ENCODE measurements at places on chromosomes 12 and 14. TPM values are rescaled to one million over a fixed set of nuclear protein-coding genes. Genes with fewer than 3 reads are reported as not detected.

DNA sequence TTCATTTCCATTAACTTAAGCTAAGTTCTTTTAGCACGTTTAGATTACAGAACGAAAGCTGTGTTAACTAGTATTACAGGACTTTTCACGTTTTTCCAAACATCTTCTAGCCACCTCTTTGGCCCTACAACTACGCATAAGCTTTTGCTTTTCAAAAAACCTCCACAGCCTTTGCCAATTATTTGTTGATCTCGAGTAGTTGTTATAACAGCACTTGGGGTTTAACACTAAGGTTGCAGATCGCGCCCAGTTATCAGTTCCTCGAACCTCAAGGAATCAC is 450 bp upstream of the RBM25 start:
- DNase-seq = no peak

DNA sequence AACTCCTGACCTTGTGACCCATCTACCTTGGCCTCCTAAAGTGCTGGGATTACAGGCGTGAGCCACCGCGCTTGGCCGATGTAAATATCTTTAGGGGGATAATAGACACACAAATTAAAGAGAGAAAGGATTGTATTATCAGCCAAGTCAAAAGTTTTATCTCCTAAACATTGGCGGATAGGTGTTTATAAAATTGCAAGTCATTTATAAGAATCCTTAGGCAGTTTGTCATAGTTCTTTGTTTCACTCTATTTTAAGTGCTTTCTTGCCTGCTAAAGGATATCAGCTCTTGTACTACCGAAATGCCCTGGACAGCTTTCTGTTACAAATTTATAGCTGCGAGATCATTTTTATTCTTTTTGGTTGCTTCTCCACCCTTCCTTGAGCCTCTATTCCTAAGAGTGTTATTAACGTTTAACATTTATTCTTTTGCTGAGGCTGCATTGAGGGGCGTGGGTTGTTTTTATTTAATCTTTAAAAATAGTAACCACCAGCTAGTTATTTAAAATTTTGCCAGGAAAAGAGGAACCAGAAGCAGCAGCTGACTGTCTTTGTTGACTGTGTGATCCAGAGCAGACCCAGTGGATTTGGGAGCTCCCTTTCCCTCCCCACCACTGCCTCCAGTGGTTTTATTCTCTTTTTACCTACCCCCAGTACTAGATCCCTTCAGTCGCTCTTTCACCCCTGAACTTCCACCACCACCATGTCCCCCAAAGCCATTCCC is 106.4 kb downstream of the DIP2B start:
- no peak for DNase-seq

DNA sequence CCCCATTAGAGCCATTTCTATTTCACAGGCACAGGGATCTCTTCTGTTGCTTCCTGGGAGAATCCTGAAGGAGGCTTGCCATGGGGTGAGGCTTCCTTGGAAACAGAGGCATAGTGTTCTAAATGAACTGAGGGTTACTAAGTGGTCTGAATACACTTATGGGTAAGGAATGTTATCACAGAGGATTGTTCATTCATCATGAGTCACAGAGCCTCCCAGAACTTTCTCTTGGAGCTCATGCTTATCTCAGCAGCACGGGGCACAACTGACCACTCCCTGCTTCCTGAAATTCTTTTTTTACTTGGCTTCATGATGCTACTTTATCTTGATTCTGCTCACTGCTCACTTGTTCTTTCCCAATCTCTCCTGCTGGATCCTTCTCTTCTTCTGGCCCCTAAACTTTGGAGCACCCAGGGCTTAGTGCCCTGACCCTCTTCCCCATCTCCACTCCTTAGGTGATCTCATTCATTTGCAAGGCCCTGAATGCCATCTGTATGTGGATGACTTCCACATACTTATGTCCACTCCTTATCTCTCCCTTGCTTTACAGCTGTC is 57.9 kb downstream of the ANO6 start:
- DNase-seq = peak; percentile 98

Gene ERP27
- total RNA-seq = not detected

Gene CISTR
- total RNA-seq = not detected

Gene DYNC1H1
- total RNA-seq = 265 TPM

Gene SLC7A7
- 5.0 TPM for total RNA-seq

Gene CLEC7A
- 0.22 TPM for total RNA-seq

Gene CLBA1
- 3.2 TPM for total RNA-seq

Gene PAH
- total RNA-seq = not detected

Gene CIPC
- 7.0 TPM for total RNA-seq

Gene POTEM
- not detected for total RNA-seq

Gene PIGH
- total RNA-seq = 9.4 TPM

- DNase-seq = no peak
Observed at GRCh38 chr14:23067847-23068788, 10.8 kb upstream of the CDH24 start.

GRCh38 chr12:1398673-1399072 is 195.7 kb downstream of the FBXL14 start:
- peak; percentile 42 for DNase-seq

GRCh38 chr12:5244513-5244972 is 187.4 kb upstream of the NTF3 start:
- DNase-seq = no peak

DNA sequence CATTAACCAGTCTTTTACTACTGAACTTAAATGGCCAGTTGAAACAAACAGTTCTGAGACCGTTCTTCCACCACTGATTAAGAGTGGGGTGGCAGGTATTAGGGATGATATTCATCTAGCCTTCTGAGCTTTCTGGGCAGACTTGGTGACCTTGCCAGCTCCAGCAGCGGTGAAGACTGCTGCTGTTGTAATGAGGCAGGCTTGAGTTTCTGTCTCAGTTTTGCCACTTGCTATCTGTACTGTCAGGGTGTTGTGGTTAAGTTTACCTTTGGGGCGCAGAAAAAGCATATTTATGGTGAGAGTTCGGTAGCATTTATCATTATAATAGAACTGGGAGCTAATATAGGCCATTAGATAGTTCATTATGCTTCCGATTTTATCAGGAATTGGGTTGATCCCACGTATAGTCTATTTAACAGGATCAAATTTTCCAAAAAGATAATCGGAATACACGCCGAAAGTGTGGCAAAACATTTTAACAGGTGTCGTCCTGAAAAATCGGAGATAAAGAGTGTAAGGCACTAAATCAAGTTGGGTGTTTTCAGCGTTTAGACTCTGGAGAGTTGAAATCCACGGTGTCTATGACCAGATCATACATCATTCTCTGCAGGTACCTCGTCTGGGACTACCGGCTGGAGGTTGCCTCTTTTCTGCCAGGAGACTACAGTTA is 688 bp upstream of the NECAP1 start:
- DNase-seq = peak; percentile 14

Gene NYNRIN
- 1.4 TPM for total RNA-seq

- DNase-seq = no peak
Observed at GRCh38 chr14:33250963-33251362, 312.3 kb downstream of the NPAS3 start.

Gene DNM1L
- 61.9 TPM for total RNA-seq

- DNase-seq = no peak
Observed at GRCh38 chr12:113235976-113236375, 14.7 kb downstream of the TPCN1 start.

GRCh38 chr12:52085682-52086180 is 6.2 kb downstream of the SMIM41 start:
- DNase-seq = no peak

Gene LGR5
- not detected for total RNA-seq

DNA sequence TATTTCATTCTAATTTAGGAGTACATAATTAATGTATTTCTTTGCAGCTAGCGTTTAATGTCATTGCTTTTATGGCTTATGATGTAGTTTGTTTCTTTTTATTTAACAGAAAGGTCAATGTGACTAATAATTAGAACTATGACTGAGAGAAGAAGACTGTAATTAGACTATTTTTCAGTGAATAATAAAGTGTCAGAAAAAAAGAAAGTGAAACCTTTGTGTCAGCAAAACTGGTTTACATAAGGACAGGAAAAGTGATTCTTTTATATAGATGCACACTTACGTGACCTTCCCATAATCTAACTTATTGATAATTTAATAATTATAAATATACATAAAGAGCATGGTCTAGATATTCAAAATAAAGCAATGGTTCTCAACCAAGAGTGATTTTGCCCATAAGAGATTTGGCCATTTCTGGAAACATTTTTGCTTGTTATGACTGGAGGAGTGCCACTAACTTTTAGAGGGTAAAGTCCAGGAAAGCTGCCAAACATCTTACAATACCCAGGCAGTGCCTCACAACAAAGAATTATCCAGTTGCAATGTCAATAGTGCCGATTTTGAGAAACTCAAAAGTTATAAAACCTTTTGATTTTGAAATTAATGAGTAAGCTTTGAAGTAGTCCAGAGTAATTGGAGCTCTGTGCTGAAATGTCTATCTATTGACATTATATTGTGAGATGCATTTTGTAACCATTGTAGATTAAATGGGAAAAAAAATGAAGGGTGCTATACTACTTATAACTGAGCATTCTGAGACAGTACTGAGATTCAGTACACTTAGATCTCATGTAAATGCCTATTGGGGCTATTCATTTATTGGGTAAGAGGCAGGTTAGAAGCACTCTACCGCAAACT is 227.1 kb downstream of the C12orf50 start:
- DNase-seq = peak; percentile 48

Gene JDP2
- total RNA-seq = 21.4 TPM

- DNase-seq = peak; percentile 3
Observed at GRCh38 chr12:119369907-119370546, 35.5 kb downstream of the CCDC60 start.

- DNase-seq = no peak
Observed at GRCh38 chr14:92942576-92942975, 19.6 kb downstream of the CHGA start.

- DNase-seq = peak; percentile 29
Observed at GRCh38 chr12:107395817-107396216, 289.8 kb upstream of the PWP1 start.

GRCh38 chr14:106872611-106873446 is 1346.4 kb downstream of the TMEM121 start:
- peak; percentile 22 for DNase-seq

GRCh38 chr12:67982164-67982563 is 7.1 kb upstream of the IFNG-AS1 start:
- DNase-seq = no peak

- DNase-seq = no peak
Observed at GRCh38 chr12:41497409-41497808, 309.3 kb downstream of the PDZRN4 start.

GRCh38 chr12:10140001-10140400 is 10.0 kb upstream of the CLEC7A start:
- peak; percentile 87 for DNase-seq

DNA sequence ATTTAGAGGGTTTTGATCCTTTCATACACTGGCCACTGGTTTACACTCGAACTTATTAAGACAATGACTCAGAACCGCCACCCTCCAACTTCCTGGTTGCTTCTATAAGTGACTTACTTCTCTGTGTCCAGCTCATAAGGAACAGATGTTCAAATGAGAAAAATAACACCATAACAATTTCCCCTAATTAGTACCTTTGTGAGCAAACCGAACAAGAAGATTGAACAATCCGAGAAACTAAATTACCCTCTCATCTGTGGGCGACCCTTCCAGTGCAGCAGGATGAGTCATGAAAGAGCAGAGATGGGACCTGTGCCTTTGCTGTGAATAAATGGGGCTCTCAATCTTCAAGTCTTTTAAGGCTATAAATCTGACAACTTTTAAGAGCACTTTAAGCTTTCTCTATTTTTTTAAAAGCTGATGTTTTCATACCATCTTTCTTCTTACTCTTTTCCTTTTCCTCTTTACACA is 146.8 kb upstream of the RASSF8 start:
- no peak for DNase-seq

Gene KLRC2
- total RNA-seq = not detected

Gene SERPINA12
- not detected for total RNA-seq

DNA sequence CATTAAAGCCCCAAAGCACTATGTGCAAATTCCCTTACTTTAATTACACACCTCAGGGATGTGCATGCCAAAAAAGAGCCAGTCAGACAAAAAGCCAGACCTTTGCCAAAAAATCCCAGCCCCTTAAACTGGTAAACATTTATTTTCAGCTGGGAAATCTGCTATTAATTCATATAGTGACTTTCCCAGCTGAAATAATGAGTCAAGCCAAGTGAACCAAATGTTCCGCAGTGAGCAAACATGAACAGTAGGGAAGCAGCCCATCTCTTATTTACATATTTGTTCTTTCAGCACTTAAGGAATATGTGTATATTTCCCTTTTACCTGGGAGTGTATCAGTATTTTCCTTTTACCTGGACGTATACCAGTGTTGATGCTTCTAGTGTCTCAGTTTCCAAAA is 44.0 kb upstream of the OTX2 start:
- DNase-seq = no peak

GRCh38 chr12:15214851-15215601 is 6.2 kb downstream of the RERG start:
- DNase-seq = no peak

Gene ASIC1
- total RNA-seq = not detected

Gene AKAP5
- 0.22 TPM for total RNA-seq

DNA sequence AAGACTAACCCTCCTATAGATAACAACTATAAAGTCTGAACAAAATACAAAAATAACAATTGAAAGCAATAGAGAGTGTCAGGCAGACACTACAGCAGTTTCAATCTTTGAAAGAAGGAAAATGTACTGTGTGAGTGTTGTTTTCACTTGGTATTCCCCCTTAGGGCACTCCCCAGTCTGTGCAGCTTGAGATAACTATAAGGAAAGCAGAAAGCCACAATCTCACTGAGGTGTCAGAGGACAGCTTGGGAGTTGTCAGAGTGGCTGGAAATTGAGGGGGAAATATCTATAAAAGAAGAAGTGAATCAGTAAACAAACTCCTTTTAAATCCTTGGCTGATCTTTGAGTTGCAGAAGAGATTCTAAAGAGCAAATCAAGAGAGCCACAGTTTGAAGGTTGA is 364.8 kb downstream of the NELL2 start:
- DNase-seq = no peak

- DNase-seq = no peak
Observed at GRCh38 chr12:74043343-74043742, 494.3 kb upstream of the ATXN7L3B start.

DNA sequence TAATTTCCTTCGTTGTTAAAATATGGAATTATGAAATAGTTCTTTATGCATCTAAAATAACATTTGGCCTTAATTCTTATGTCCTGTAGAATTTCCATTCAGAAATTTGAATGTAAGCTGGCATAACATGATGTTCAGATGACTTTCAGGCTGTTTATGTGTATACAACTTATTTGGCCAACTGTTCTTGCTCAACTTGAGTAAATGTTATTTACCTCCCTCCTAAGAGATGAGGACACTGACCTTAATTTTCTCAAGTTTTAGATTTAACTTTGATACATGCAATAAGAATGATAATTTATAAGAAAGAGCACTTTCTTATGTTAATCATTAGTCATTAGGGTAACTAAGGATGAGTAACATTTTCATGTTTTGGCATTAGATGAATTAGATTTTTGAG is 365.4 kb downstream of the AEBP2 start:
- DNase-seq = no peak

GRCh38 chr14:75548544-75548943 is 26.3 kb downstream of the BATF start:
- no peak for DNase-seq

Gene TMTC2
- 13.9 TPM for total RNA-seq

- DNase-seq = no peak
Observed at GRCh38 chr14:90842726-90843125, 26.5 kb upstream of the TTC7B start.

Measured in lung microvascular endothelial cell (primary cell).